Activated T-helper 1 cell treated with Interleukin-2 at 50 U/mL for 16 hours (primary cell): ENCODE measurements at places on chromosomes 5 and 9.

DNA sequence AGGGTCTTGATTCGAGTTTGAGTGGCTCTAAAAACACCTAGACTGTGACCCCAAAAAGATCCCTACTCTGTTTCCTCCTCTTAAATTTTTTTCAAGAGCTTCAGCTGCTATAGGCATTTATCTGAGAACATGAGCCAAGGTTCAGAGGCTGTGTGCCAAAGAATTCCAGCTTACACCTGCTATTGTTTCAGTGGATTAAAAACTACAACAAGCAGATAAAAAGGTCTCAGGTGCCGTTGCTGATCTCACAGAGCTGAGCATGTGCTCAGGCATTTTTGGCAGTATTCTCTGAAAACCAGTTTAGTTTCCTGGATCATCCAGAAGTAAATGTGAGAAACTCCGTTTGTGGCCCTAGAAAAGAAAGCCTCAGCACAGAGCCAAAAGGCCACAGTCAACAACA lies 349.2 kb downstream of the DEPDC1B start:
- no peak for DNase-seq

- no peak for DNase-seq
These were observed 626.7 kb downstream of the PRR16 start for GRCh38 chr5:121090822-121091221.

DNA sequence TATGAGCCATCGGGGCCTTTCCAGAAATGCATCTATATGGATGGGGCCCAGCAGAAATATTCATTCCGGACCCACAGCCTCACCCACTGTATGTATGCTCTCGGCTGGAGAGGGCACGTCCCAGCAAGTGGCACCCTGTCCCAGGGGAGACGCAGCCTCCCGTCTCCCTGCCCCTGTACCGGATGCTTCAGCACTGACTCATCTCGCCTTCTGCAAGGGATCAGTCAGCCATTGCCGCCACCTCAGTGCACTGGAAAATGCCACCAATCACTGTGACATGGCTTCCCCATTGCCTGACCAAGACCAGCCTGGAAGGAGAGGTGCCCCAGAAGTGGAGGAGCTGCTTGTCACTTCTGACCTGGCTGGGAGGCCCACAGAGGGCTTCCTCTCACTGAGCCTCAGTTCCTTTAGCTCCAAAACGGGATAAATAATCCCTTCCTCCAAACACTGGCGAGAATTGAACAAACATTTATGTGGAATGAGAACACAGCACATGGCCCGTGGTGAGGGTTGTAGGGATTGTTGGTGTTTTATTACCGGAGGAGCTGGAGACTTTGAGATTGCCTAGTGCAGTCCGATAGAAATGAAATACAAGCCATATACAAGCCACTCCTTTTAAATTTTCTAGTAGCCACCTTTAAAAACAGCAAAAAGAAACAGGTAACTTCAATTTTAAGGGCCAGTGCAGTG lies 43.9 kb upstream of the ORM1 start:
- no peak for DNase-seq

GRCh38 chr9:613771-614347 lies 227.6 kb upstream of the DMRT1 start:
- DNase-seq = no peak

GRCh38 chr9:70529833-70530232 lies 115.4 kb upstream of the KLF9 start:
- DNase-seq = no peak

DNA sequence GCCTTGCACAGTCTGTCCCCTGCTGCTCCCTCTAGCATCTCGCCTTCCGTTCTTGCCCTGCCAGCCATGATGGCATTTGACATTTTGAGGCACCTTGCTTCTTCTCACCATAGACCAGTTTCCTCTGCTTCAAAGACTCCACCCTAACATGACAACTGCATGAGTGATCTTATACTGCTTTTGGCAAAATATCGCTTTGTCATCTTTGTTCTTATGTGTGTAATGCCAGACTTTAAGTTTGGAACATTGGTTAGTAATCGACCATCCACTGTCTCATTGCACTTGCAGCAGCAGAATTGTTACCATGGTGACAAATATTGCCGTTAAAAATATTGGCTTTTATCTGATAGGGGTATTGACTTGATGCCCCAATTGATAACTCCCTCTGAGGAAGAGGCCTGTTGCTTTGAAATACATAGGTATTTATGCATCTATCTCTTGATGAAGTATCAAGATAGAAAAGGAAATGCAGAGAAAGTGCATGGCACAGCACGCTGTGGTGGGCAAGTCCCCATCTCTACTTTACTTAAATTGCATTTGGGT lies 6.8 kb downstream of the GARIN3 start:
- no peak for DNase-seq

DNA sequence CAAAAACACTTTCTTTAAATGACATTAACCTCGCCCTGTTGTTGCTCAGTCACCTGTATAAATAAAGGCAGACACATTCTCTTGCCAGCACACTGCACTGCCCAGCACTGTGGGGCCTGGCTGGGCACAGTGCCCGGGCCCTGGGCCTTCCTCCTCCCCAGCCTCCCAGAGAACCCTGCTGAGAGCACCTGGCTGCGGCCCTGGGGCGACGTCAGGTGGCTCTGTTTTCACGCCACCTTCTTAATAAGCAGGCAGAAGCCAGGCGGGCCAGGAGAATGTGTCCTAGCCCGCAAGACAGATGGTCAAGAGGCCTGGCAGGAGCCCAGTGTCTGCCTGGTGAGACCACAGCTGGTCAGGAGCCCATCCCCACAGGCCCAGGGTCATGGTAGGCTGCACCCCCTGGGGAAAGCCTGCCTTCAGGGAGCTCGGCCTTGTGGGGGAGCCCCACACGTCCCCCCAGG lies 8.2 kb upstream of the AGPAT2 start:
- no peak for DNase-seq

DNA sequence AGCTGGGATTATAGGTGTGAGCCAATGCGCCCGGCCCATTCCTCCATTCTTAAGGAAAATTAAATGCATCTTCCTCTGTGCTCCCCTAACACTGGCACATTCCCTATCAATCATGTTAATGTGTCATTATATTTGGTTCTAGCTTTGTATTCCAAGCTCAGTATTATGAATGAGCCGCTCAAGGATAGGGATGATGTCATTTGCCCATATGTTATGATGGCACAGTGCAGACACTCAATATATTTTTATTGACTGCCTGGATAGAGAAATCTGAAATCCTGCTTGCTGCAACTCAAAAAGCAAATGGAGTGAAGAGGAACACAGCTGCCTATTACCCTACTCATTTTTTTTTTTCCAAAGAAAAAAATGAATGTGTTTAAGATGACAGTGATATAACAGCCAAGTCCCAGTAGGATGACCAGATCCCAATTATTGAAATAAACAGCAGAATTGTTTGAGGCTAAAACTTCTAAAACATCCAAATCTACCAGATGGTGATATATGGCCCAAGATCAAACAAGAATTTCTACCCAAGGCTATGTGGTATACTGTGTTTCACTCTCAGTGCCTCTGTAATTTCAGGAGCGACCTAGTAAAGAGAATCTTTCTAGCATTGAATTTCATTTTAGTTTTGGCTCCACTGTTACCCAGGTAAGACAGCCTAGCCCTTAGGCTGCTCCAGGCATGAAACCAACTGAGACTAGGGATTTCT lies 16.3 kb downstream of the SUSD1 start:
- DNase-seq = no peak

DNA sequence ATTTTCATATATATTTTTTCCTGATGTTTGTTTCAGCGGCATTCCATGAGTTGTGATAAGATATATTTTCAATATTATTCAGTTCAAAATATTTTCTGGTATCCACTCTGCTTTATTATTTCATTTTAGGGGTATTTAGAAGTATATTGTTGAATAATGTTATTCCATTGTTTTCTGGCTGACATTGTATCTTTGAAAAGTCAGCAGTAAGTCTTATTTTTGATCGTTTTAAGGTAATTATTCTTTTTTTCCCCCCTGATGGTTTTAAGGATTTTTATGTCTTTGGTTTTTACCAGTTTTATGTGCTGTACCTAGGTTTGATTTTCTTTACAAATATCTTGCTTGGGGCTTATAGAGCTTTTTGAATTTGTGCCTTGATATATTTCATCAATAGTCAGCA lies 6.6 kb upstream of the GLRA1 start:
- DNase-seq = no peak

DNA sequence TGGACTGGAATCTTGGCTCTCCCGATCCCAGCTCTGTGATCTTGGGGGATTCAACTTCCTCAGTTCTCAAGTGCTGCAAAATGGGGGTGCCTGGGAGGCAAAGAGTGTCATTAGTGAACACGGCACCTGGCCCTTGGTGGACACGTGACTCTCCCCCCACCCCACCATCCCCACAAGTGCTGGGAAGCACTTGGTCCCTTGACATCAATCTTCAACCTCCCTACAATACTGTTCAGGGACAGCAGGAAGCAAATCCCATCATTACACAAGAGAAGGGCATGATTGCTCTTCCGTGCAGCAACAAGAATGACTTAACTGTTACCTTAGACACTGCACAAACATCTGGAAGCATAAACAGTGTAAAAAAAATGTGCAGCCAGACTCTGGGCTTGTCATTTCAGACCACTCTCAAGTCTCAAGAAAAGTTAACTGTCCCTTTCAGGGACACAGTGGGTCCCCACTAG lies 61.4 kb downstream of the PSMB7 start:
- no peak for DNase-seq

DNA sequence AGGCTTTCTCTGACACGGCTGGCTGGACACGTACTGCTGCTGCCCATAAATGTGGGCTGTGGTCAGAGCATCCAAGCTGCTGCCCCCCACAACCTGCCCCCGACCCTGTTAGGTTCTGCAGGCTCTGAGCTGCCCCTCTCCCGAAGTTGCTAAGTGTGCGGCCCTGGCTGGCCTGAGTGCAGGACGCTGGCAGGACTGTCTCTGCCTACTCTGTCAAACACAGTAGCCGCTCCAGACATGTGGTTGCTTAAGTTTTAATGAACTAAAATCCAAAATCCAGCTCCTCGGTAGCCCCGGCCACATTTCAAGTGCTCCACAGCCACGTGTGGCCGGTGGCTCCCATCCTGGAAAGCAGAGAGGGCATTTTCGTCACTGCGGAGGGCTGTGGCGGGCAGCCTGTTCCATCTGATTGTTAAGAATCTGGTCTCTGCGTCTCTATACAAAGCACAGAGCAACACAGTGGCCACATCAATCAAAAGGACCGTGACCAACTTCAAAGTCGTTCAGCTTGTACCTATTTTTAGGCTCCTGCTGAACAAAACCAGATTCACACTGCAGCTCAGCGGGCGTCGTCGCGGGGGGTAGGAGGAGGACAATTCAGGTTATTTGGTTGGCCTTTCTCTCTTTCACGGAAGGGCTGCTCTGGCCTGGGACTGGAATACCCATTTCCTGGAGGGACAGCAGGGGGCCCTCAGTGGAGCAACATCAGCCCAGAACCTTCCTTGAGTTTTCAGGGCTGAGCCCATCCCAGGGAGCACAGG lies 68.9 kb downstream of the PTCH1 start:
- no peak for DNase-seq

DNA sequence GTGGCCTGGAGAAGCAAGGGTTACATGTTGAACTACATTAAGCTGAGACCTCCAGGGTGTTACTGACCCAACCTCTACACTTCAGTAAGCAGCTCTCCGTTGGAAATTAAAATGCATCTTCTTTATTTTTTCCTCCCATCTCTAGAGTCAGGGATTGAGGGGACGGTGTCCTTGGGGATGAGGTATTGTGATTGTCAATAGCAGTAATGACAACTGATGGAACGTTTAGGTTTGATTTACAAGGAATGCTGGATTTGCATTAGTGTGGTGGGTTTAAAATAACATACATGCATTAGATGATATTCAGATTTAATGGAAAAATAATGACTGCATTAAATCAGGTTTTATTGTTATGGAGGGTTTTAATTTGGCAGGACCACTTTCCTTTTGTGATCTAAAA lies 82.9 kb upstream of the NTRK2 start:
- no peak for DNase-seq

GRCh38 chr5:87170799-87171198 lies 96.9 kb upstream of the RASA1 start:
- DNase-seq = no peak

DNA sequence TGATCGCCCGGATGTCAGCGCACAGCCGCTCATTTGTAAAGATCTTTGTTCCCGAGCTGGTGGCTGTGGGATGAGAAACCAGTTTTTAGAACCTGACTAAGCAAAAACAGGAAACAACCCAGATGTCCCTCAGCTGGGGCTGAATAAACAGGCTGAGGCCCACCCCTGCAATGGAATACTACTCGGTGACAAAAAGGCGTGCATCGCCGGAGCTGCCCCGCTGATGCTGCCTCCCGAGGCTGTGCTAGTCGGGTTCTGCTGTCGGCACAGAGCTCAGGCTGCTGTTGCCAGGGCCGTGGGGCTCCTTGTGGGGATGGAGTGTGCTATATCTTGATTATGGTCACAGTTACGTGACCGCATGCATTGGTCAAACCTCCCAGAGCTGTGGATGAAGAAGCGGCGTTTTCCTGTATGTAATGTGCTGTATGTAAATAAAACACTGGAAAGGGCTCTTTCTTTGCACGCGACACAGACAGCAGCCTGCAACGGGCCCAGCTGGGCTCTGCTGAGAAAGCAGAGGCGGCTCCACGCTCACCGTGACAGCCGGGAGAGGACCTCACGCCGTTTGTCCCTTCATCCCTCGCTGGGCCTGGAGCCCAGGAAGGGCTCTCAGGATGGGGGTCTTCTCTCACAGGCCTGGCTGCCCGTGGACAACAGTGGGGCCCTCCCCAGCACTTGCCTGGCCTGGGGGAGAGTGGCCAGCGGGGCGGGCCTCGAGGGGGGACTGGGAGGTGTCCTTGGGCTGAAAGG lies 51.5 kb upstream of the RNU6ATAC start:
- DNase-seq = no peak
